Lower leg skin (tissue), 4 donors: ENCODE measurements at places on chromosomes 1 and 21. TPM values are rescaled to one million over a fixed set of nuclear protein-coding genes. Genes with fewer than 3 reads are reported as not detected.

DNA sequence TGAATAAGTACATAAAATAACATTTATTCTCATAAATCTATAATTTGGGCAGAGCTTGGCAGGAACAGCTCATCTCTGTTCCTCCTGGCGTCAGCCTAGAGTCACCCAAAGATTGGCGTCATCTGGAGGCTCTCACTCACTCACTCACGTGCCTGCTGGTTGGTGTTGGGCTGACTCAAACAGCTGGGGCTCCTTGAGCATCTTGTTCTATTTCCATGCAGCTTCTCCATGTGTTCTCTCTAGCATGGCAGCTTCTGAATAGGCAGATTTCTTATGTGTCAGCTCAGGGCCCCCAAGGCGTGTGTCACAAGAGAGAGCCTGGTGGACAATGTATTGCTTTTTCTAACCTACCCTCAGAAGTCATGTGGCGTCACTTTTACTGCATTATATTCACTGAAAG is 70.6 kb upstream of the RAB3GAP2 start:
- no peak for DNase-seq

DNA sequence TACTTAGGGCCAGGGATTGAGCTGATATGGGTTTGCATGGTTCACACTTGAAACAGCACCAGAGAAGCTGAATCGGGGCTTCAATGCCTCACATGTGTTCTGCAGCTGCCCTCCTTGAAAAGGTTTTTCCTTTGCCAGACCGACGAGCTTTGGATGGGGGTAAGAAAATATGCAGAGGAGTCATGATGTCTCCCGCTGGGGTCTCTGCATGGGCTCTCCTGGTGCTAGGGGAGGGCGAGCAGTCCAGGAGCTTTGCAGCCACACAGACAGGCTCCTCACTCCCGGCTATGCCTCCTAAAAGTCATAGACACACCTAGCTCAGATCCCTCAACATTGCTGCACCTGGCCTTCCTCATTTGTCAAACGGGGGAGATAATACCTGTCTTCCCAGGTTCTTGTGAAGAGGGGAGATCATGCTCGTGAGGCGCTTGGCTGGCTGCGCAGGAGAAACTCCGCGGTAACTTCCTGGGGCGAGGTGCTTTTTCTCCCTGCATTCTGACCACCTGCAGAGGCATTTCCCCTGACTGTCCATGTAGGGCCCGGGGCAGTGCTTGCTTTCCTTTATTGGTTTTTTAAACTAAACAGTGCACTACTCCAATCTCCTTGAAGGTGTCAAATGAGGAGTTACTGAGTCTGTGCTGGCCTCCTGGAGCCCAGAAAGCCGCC is 112.4 kb downstream of the PLXNA2 start:
- DNase-seq: no peak

The KRTAP13-3 gene
- total RNA-seq: not detected

The KLHDC8A gene
- 0.30 TPM for total RNA-seq

The CFHR4 gene
- not detected for total RNA-seq

The SPSB1 gene
- total RNA-seq: 56.0 TPM

DNA sequence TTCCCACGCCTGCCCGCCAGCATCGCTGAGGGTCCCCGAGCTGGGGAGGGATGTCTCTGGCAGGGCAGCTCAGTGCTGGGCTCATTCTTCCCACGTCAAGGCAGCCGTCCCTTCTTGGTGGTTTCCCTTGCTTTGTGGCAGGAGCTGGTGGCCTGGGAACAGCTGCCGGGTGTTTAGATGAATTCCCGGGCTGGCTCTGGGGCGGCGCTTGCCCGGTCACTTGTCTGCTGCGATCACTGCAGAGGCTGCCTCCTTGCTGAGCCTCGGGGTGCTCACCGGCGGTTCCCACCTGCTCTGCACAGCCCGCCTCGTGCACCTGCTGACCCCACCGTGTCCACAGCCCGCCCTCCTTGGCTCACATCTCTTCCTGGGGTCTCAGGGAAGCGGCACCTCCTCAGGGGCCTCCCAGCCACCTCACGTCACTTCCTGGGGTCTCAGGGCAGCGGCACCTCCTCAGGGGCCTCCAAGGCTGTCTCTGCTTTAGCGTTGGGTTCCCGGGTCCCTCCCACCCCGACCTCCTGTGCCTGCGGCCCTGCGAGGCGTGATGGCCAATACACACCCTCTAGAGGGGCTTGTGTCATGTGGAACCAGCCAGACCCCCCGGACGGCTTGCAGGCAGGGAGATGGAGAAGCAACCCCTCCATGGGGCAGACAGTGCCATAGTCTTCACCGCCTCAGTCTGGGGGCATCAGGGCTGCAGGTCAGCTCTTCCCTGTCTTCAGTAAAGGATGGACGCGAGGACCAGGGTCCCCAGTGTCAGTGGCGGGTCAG is 13.5 kb downstream of the COL18A1 start:
- no peak for DNase-seq

The FGR gene
- total RNA-seq: 4.3 TPM

- DNase-seq: peak; percentile 87
Observed at GRCh38 chr1:203026666-203027663, 674 bp downstream of the PPFIA4 start.

DNA sequence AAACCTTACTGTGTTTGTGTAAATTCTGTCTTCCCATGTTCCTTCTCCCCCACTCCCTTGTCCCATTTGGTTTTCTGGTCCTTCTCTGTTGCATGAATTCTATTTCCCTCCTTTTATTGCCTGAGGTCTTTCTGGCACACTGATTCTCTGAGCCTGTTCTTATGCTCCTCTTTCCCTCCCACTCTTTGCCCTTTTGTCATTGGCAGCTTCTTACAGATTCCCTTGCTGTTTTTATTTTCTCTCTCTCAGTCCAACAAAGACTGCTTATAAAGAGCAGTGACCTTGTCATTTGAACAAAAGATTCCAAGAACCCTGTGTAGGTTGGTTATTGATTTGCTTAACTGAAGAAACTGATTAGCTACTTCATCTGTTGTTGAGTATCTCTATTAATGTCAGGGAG is 49.7 kb downstream of the GPR52 start:
- no peak for DNase-seq

- no peak for DNase-seq
Observed at GRCh38 chr1:10968411-10968826, 44.0 kb upstream of the TARDBP start.

DNA sequence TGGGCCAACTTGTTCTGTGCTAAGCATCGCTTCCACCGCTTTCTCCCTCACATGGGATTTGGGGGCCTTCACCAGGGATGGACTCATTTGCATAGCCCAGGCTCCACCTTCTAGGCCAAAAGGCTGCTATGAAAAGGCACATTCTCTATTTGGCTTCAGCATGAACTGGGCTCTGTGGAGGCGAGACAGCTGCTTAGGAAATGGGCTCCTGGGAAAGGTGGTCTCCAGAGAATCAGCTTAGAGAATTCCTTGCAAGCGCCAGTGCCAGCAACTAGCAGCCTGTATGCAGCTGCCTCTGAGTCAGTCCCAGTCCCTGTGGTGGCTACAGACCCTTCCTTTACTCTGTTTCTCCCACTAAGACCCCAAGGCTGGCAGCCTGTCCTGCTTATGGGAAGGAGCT is 214.5 kb downstream of the HIVEP3 start:
- DNase-seq: no peak

- no peak for DNase-seq
Observed at GRCh38 chr1:166184897-166185296, 18.1 kb upstream of the FAM78B start.

GRCh38 chr1:153397051-153397923 is 6.4 kb upstream of the S100A8 start:
- peak; percentile 74 for DNase-seq

The KCNQ4 gene
- total RNA-seq: 2.2 TPM

The IL12RB2 gene
- 3.5 TPM for total RNA-seq
